ENCODE measurements at places on chromosomes 11 and 22.

DNA sequence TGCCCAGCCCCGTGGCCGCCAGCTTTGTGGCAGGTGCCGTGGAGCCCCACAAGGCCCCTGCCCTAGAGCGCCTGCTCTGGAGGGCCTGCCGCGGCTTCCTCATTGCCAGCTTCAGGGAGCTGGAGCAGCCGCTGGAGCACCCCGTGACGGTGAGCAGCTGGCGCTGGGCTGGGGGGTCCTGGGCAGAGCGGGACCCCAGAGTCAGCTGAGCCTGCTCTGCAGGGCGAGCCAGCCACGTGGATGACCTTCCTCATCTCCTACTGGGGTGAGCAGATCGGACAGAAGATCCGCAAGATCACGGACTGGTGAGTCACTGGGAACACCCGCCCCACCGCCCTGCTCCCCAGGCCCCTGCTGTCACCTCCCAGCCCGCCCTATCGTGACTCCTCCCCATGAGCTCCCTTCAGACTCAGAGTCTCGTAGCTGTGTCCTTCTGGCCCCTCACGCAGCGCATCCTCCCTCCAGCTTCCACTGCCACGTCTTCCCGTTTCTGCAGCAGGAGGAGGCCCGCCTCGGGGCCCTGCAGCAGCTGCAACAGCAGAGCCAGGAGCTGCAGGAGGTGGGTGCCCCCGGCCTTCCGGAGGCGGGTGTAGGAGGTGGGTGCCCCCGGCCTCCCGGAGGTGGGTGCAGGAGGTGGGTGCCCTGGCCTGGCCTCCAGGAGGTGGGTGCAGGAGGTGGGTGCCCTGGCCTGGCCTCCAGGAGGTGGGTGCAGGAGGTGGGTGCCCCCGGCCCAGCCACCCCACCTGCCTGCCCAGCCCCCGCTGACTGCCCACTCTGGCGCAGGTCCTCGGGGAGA is 4.7 kb downstream of the TCIRG1 start:
- DNase-seq: no peak

GRCh38 chr11:118618991-118619375 is 11.6 kb downstream of the PHLDB1 start:
- no peak for DNase-seq

GRCh38 chr22:40965936-40966725 is 15.0 kb downstream of the RBX1 start:
- DNase-seq: no peak

DNA sequence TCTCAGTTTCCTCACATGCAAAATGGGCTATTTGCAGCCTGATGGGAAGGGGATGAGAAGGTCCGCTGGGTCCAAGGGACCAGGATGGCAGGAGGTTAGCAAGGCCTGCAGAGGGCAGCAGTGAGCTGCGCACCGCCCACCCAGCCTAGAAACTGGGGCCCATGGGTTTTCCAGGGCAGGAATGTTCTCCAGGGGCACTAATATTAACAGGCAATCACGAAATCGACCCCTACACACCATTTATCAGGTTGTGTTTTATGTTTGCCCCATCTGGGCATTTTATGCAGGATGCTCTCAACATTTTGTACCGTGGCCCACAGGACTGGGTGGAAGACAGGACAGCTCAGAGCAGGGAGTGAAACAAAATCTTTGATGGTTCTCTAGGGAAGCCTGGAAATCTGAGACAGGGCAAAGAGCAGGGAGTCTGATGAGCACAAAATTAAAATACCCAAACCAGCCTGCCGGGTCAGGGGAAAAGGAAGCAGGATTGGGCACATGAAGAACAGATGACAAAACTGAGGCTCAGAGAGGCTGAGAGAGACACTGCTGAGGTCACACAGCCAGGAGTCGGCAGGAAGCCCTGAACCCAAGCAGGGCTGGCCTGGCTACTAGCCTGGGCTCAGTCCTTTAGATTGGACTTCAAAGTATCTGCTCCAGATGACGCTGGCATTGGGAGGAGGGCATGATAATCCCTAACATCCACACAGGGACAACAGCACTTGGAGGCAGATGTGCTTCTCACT is 1.6 kb upstream of the BCR start:
- DNase-seq: no peak

DNA sequence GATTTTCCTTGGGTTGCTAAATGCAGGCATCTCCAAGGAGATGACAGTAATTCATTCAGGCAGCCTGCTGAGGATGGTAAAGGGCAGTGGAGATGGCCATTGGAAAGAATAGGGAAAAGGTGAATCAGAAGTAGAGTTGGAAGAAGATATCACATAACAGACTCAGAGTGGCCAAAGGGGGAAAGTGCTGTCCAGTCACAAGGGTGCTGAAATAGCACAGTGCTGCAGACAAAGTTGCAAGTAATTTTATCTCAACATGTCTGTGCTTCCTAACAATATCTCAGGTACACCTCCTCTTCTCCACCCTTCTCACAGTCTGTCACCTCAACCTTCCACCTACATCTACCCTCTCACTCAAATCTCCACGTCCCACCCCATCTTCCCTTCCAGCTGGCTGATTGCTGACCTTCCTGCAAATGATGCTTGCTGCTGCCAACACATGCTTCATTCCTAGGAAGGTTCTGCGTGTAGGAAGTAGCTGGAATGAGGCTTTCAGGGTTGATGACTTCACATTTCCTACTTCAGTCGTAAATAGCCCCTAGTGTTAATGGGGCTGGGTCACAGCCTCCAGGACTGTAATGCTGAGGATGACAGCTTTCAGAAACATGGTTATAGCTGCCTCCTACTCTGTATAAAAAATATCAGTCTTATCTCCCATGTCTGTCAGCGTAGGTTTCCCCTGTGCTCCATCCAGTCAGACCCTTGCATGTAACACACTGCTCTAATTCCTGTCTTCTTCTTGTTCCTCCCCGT is 123.9 kb downstream of the CTNND1 start:
- DNase-seq: no peak

DNA sequence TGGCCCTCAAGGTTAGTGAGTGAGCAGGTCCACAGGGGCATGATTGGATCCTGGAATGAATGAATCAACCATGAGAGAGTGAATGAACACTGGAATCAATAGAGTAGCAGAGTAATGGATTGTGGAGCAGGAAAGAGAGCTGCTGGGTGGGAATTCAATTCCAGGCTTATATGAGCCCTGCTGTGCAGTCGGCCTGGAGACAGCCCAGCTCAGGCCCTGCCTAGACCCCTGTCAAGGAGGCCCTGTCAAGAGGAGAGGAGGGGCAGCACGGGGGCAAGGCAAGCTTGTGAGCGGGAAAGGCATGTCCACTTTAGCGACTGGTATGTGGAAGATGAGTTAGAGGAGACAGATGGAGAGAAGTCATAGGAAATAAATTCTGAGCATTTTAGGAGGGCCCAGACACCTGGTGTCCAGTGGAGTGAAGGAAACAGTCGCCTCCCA is 1.3 kb upstream of the FOLR1 start:
- DNase-seq: no peak

- no peak for DNase-seq
Observed at GRCh38 chr11:69167916-69168691, 12.4 kb downstream of the SMIM38 start.

GRCh38 chr11:18081551-18081950 is 24.3 kb downstream of the SAAL1 start:
- no peak for DNase-seq

GRCh38 chr11:102883141-102883540 is 8.4 kb upstream of the MMP12 start:
- DNase-seq: no peak

DNA sequence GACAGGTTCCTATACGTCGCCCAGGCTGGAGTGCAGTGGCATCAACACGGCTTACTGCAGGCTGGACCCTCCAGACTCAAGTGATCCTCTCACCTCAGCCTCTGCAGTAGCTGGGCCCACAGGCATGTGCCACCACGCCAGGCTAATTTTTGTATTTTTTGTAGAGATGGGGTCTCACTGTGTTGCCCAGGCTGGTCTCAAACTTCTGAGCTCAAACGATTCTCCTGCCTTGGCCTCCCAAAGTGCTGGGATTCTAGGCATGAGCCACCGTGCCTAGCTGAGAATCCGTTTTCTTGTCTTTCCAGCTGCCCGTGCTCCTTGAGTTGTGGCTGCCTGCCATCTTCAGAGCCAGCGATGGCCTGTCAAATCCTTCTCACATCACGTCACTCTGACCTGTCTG is 56.8 kb downstream of the MCM5 start:
- DNase-seq: no peak

DNA sequence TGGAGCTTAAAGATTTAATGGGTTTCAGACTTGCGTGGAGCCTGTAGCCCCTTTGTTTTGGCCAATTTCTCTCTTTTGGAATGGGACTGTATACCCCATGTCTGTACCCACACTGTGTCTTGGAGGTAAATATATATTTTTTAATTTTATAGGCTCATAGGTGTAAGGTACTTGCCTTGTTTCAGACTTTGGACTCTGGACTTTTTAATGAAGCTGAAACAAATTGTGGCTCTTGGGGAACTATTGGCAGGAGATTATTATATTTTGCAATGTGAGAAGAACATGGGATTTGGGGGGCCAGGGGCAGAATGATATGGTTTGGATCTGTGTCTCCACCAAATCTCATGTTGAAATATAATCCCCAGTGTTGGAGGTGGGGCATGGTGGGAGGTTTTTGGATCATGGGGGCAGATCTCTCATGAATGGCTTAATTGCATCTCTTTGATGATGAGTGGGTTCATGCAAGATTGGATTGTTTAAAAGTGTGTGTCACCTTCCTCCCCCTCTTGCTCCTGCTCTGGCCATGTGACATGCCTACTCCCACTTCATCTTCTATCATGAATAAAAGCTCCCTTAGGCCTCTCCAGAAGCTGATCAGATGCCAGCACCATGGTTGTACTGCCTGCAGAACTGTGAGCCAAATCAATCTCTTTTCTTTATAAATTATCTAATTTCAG is 74.1 kb upstream of the ARHGAP20 start:
- no peak for DNase-seq

Data from NCI-H187 treated with DMSO at 0.1 percent for 48 hours (cell line).